Lower lobe of right lung (tissue), 2 donors: ENCODE measurements at places on chromosomes 2 and 18. TPM values are rescaled to one million over a fixed set of nuclear protein-coding genes. Genes with fewer than 3 reads are reported as not detected.

GRCh38 chr2:170717991-170718589 lies 3.0 kb downstream of the SP5 start:
- no peaks in the 10 kb centered on the region for H3K36me3 ChIP-seq
- H3K27me3 ChIP-seq: peaks cover 57% of the 10 kb centered on the region
- no peak overlapping the region for H3K4me3 ChIP-seq

Gene CYP27A1
- total RNA-seq: 273 TPM

DNA sequence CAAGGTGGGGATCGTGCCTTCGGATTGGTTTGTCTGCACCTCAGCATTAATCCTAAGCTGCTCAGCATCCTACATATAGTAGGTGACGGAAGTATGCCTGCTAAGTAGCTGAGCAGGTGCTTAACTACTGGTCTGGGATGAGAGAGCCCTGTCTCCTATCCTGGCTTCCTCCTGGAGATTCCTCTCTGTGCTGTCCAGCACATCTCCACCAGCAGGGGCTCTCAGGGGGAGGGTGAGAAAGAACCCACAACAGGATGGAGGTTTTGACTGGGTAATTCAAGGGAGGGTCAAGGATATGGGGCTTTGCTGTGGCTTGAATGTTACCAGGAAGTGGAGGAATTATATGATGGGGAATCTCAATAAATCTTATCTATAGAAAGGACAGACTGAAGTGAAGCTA lies 45.4 kb upstream of the KIF5C start:
- no peaks in the 10 kb centered on the region for H3K36me3 ChIP-seq
- H3K27me3 ChIP-seq: no peaks in the 10 kb centered on the region
- H3K4me3 ChIP-seq: no peak overlapping the region

Gene VWA3B
- 7.9 TPM for total RNA-seq

- no peaks in the 10 kb centered on the region for H3K27me3 ChIP-seq
- H3K4me3 ChIP-seq: no peak overlapping the region
- H3K4me1 ChIP-seq: no peaks in the 10 kb centered on the region
- H3K27ac ChIP-seq: no peak overlapping the region
Observed at GRCh38 chr2:118403658-118404451, 315.6 kb downstream of the INSIG2 start.

GRCh38 chr2:8643250-8643995 lies 38.4 kb upstream of the ID2 start:
- no peaks in the 10 kb centered on the region for H3K36me3 ChIP-seq
- H3K27me3 ChIP-seq: no peaks in the 10 kb centered on the region
- H3K27ac ChIP-seq: no peak overlapping the region
- H3K4me1 ChIP-seq: peaks cover 13% of the 10 kb centered on the region

DNA sequence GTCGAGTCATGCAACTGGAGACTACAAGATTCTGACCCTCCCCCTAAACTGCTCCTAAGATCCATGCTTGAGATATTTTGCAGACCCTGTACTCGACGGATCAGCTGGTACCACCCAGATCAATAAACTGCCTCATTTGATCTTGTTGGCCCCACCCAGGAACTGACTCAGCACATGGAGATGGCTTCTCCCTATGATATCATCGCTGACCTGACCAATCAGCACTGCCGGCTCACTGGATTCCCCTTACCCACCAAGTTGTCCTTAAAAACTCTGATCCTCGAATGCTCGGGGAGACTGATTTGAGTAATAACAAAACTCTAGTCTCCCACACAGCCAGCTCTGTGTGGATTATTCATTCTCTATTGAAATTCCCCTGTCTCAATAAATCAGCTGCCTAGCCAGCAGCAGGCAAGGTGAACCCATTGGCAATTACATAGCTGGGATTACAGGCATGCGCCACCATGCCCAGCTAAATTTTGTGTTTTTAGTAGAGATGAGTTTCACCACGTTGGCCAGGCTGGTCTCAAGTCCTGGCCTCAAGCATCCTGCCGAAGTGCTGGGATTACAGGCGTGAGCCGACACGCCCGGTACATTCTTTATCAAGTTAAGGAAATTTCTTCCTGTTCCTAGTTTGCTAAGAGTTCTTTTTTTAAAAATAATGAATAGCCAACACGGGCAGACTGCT lies 43.6 kb downstream of the VPS54 start:
- no peaks in the 10 kb centered on the region for H3K4me1 ChIP-seq
- DNase-seq: no peak
- H3K36me3 ChIP-seq: peaks cover 62% of the 10 kb centered on the region
- H3K27ac ChIP-seq: no peak overlapping the region
- no peak overlapping the region for H3K4me3 ChIP-seq

DNA sequence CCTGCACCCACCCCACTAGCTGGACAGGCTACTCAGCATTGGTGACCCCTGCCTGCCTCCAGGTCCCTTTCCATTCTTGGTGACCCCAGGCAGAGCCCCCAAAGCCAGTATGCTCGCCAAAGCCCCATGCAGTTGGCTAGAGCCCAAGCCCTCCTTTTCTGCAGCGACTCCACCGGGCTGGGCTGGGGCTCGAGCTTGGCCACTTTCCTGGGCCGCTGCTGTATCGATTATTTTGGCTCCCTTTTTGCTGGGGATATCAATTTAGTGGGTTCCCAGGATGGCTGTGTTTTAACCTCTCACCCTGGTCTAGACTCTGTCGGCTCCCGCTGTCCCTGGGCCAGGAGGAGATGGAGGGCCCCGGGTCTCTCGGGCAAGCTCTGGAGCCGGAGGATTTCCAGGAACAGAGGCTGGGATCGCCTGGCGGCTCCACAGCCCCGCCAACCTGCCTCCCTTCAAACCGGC lies 76.0 kb downstream of the SMAD7 start:
- no peak overlapping the region for H3K4me3 ChIP-seq
- H3K27ac ChIP-seq: no peak overlapping the region
- H3K36me3 ChIP-seq: no peaks in the 10 kb centered on the region
- H3K4me1 ChIP-seq: peaks cover 21% of the 10 kb centered on the region
- DNase-seq: peak; percentile 24

Gene APCDD1
- 33.4 TPM for total RNA-seq

Gene TNS1
- 505 TPM for total RNA-seq

DNA sequence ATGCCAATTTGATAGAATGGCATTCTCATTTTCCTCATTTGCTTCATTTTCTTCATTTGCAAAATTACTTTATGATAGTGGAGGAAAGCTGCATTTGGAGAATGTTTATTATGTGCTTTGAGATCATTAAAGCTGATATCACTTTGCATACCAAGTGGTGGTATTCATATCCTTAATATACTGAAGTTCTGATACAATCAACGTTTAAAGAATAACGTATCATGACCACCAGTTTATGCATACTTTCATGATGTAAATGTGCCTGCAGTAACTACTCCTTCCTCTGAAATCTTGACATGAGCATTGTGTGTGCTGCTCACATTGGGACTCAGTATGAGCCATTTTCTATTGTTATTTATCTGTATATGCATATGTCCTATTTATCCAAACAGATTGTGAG lies 302.1 kb downstream of the ARHGAP15 start:
- no peak overlapping the region for H3K27ac ChIP-seq
- no peaks in the 10 kb centered on the region for H3K27me3 ChIP-seq
- no peaks in the 10 kb centered on the region for H3K4me1 ChIP-seq
- no peak for DNase-seq
- H3K4me3 ChIP-seq: no peak overlapping the region
- H3K36me3 ChIP-seq: no peaks in the 10 kb centered on the region

Gene SNORC
- 0.53 TPM for total RNA-seq

Gene CREG2
- not detected for total RNA-seq

DNA sequence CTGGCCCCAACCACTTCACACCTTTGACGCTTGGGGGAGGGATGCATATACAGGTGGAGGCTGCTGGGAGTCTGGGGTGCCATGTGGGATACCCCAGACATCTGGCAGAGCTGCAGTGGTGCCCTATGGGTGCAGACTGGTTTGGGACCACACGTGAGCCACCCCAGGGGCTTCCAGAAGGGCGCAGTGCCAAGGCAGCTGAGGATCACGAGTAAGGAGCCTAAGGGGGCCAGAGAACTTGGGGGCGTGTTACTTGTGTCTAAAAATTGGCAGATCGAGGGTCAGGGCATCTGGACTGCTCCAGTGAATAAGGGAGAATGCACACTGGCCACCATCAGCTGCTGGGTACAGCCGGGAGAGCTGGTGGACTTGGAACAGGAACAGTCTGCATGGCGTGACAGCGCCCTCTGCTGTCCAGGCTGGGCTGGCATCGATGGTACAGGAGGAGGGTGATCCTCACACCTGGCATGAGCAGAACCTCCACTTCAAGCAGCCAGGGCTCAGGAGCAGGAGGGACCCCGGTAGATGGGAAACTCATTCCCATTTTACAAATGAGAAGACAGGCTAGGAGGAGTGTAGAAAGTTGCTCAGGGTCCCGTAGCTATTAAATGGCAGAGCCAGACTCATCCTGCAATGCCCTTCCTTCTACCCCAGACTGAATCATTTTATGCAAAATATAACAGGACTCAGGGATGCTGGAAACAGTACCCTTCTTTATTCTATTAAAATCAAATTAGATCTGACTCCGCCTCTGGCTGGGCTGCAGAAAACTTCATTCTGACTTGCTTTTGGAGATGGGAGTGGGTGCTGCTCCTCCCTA lies 60.4 kb downstream of the ATOH8 start:
- no peaks in the 10 kb centered on the region for H3K36me3 ChIP-seq
- peaks cover 27% of the 10 kb centered on the region for H3K4me1 ChIP-seq
- peak; percentile 93 for DNase-seq
- H3K27me3 ChIP-seq: no peaks in the 10 kb centered on the region
- no peak overlapping the region for H3K27ac ChIP-seq

Gene KCNG3
- 0.89 TPM for total RNA-seq

DNA sequence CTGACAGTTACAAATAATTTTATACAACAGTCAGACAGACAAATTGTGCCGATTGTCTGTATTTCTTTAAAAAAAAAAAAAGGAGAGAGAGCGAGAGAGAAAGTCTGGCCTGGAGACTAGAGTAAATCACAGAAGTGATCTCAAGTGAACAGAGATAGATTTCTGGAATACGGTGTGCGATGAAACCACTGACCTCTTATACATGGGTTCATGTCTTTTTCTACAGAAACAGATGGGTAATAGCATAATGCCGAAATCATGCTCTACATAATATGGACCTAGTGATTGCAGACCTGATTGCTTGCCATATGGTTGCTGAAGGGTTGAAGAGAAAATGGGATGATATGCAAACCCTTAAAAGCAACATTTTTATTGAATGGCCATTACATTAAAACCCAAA lies 403.3 kb upstream of the FANCL start:
- no peak overlapping the region for H3K27ac ChIP-seq
- H3K27me3 ChIP-seq: no peaks in the 10 kb centered on the region
- DNase-seq: no peak
- H3K4me3 ChIP-seq: no peak overlapping the region
- no peaks in the 10 kb centered on the region for H3K4me1 ChIP-seq
- no peaks in the 10 kb centered on the region for H3K36me3 ChIP-seq

GRCh38 chr18:65425366-65425765 lies 325.4 kb upstream of the CDH7 start:
- H3K27ac ChIP-seq: no peak overlapping the region
- no peaks in the 10 kb centered on the region for H3K36me3 ChIP-seq
- H3K4me3 ChIP-seq: no peak overlapping the region
- H3K4me1 ChIP-seq: no peaks in the 10 kb centered on the region

Gene ECEL1
- total RNA-seq: 1.0 TPM

GRCh38 chr18:36199691-36200295 lies 12.5 kb downstream of the MOCOS start:
- no peak overlapping the region for H3K4me3 ChIP-seq
- H3K27me3 ChIP-seq: no peaks in the 10 kb centered on the region
- no peaks in the 10 kb centered on the region for H3K36me3 ChIP-seq
- no peak overlapping the region for H3K27ac ChIP-seq
- no peaks in the 10 kb centered on the region for H3K4me1 ChIP-seq
- DNase-seq: no peak

Gene C18orf32
- total RNA-seq: 60.6 TPM

Gene HOXD3
- total RNA-seq: 0.47 TPM

GRCh38 chr2:236473691-236474090 lies 95.9 kb upstream of the ACKR3 start:
- no peak for DNase-seq
- H3K4me1 ChIP-seq: no peaks in the 10 kb centered on the region
- H3K27me3 ChIP-seq: no peaks in the 10 kb centered on the region
- no peaks in the 10 kb centered on the region for H3K36me3 ChIP-seq
- H3K4me3 ChIP-seq: no peak overlapping the region
- no peak overlapping the region for H3K27ac ChIP-seq

GRCh38 chr2:85269959-85270358 lies 57.8 kb downstream of the TGOLN2 start:
- H3K4me1 ChIP-seq: peaks cover 35% of the 10 kb centered on the region
- H3K27ac ChIP-seq: peak overlapping the region; percentile 60
- H3K36me3 ChIP-seq: no peaks in the 10 kb centered on the region
- no peak for DNase-seq
- H3K27me3 ChIP-seq: no peaks in the 10 kb centered on the region
- no peak overlapping the region for H3K4me3 ChIP-seq

Gene PRKAG3
- total RNA-seq: not detected

GRCh38 chr2:64881037-64881492 lies 108.1 kb upstream of the SLC1A4 start:
- no peaks in the 10 kb centered on the region for H3K36me3 ChIP-seq
- H3K4me3 ChIP-seq: no peak overlapping the region
- H3K27me3 ChIP-seq: no peaks in the 10 kb centered on the region
- H3K27ac ChIP-seq: no peak overlapping the region

GRCh38 chr18:70074116-70074515 lies 126.4 kb upstream of the CD226 start:
- H3K36me3 ChIP-seq: no peaks in the 10 kb centered on the region
- no peaks in the 10 kb centered on the region for H3K4me1 ChIP-seq
- no peak overlapping the region for H3K27ac ChIP-seq
- no peak overlapping the region for H3K4me3 ChIP-seq
- H3K27me3 ChIP-seq: no peaks in the 10 kb centered on the region

DNA sequence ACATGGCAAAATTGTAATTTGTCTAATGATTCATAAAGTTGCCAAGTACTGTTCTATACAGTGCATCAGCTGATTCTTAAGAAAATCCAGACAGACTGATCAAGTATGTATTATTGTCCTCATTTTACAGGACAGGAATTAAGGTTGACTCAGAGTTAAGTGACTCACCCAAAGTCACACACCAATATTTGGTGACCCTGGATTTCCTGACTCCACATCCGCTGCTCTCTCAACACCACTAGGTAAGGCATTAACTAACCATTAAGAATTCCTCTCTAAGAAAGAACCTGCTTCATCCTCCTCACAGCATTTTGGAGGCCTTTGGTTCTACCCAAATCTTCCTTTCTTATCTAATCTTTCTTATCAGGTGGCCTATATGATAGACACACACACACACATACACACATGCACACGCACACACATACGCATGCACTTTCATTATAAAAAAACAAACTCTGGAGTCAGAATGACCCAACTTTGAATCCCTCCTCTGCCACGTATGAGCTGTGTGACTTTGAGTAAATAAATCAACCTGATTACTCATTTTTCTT lies 150.8 kb downstream of the ANKRD44 start:
- no peak overlapping the region for H3K27ac ChIP-seq
- no peaks in the 10 kb centered on the region for H3K36me3 ChIP-seq
- DNase-seq: no peak
- no peak overlapping the region for H3K4me3 ChIP-seq
- peaks cover 27% of the 10 kb centered on the region for H3K4me1 ChIP-seq
- no peaks in the 10 kb centered on the region for H3K27me3 ChIP-seq

Gene AQP4
- 301 TPM for total RNA-seq

GRCh38 chr18:50369672-50370071 lies 5.2 kb upstream of the SKA1 start:
- DNase-seq: no peak
- H3K4me3 ChIP-seq: no peak overlapping the region
- H3K27me3 ChIP-seq: peaks cover 3% of the 10 kb centered on the region
- H3K36me3 ChIP-seq: no peaks in the 10 kb centered on the region
- H3K27ac ChIP-seq: no peak overlapping the region

Gene LRATD1
- 8.0 TPM for total RNA-seq
